ENCODE measurements at places on chromosomes 7 and 10.

GRCh38 chr10:103653581-103654037 lies 160.1 kb downstream of the NEURL1 start:
- DNase-seq, result no peak

- peak; percentile 30 for DNase-seq
Observed at GRCh38 chr7:12685550-12685949, 1.9 kb upstream of the ARL4A start.

- DNase-seq, result no peak
Observed at GRCh38 chr7:94123136-94123535, 119.0 kb upstream of the BET1 start.

- DNase-seq, result no peak
Observed at GRCh38 chr10:71756311-71757191, 16.8 kb downstream of the VSIR start.

- no peak for DNase-seq
Observed at GRCh38 chr10:132518572-132519381, 18.8 kb upstream of the INPP5A start.

DNA sequence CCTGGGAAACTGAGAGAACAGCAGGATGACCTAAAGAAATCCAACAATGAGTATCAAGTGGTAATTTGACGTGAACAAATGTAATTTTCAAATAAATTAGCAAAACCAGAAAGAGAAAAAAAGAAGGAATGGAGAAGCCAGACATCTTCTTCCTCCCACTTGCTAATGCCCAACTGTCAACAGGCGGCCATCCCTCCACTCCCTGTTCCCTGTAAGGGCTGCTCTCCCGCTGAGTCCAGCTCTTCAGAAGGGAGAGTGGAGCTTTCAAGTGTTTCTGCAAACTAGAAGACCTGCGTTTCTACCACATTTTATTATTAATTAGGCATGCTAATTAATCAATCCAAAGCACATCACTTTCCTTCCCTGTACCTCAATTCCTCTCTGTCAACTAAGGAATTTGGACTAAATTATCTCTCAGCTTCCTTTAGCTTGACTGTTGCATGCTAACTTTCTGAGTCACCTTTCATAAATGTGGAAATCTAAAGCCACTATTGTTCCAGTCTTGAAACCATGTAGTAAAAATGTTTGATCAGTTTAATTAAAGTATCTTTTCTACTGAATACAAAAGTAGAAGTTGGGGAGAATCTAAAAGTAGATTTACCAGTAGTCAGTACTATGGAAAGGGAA lies 48.4 kb upstream of the CUL1 start:
- no peak for DNase-seq

- no peak for DNase-seq
Observed at GRCh38 chr7:7920481-7920880, 48.1 kb upstream of the GLCCI1 start.

GRCh38 chr7:17773289-17773626 lies 167.0 kb downstream of the SNX13 start:
- no peak for DNase-seq

DNA sequence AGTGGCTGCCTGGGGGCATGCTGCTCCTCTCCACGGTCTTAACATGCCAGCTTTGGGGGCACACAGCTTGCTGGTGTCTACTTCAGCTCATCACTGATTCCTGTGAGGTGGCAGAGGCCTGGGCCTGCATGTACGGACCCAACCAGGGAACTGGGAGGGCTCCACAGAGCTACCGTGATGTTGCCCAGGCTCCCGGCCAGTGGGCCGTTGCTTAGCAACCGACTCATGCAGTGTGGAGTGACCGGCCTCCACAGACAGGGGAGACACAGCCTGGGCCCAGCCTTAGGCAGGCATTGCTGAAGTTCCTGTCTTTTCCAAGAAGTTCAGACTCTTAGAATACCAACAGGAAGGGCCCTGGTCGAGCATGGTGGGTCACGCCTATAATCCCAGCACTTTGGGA lies 25.8 kb upstream of the SH2B2 start:
- DNase-seq, result no peak

GRCh38 chr7:23353172-23353571 lies 54.0 kb downstream of the MALSU1 start:
- DNase-seq, result peak; percentile 23
